Activated CD4-positive, alpha-beta T cell treated with anti-CD3 and anti-CD28 coated beads, Interleukin-2, Interleukin-4, amounts not matched to agents 100 ng/mL and 50 ng/mL, durations not matched to agents 16 hours and 8 hours (primary cell): ENCODE measurements at places on chromosomes 13 and 19.
A peak's percentile ranks its signal among the peaks of the same experiment; 100 is the strongest.

- DNase-seq: no peak
Measured at GRCh38 chr19:40331052-40331451, 17.1 kb downstream of the C19orf47 start.

DNA sequence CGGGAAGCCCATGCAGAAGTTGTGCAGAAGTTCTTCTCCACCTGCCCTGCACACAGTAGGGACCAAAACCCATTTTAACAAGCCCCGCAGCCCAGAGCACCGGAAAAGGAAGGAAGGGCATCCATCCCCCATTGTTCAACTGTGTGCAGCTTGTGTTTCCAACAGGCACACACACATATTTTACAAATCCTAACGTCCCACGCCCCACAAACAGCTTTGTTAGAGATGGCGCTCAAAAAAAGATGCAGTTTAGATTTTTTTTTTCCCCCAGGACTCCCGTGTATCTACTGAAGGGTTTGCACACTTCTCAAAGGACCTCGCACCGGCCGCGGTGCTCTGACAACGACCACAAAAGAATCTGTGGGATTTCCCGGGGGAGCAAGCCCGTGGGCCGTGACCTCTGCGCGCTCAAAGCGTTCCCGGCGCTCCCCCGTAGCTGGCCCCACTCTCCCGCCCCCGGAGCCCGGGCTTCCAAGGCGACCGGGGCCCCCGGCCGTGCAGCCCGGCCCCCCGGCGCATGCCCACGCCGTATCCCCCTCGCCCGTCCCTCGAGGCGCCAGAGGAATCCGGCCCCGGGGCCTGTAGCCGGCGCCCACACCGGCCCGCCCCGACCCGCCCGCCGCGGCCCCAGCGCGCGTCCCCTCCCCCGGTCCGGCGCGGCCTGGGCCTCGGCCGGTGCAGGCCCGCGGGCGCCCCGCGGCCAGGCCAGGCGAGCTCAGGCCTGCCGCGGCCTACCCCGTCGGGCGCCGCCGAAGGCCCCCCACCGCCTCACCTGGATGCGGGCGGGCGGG, 523 bp downstream of the ELAVL1 start:
- peak; percentile 14 for DNase-seq

DNA sequence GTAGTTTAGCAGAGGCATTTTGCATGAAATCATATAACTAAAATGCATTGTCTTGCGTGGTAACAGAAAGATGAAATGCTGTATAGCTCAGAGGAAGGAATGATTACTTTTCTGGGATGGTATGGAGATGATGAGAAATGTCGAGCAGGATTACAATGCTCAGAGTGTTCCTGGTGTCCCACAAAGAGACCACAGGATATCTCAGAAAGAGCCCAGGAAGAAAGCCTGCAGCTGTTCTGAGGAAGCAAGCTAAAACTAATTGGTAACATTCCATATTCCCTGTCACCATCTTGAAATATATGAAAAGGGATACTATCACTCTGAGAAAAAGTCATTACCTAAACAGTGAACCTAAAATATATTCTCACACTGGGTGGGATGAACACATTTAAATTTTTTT, 233.1 kb downstream of the POU4F1 start:
- no peak for DNase-seq

DNA sequence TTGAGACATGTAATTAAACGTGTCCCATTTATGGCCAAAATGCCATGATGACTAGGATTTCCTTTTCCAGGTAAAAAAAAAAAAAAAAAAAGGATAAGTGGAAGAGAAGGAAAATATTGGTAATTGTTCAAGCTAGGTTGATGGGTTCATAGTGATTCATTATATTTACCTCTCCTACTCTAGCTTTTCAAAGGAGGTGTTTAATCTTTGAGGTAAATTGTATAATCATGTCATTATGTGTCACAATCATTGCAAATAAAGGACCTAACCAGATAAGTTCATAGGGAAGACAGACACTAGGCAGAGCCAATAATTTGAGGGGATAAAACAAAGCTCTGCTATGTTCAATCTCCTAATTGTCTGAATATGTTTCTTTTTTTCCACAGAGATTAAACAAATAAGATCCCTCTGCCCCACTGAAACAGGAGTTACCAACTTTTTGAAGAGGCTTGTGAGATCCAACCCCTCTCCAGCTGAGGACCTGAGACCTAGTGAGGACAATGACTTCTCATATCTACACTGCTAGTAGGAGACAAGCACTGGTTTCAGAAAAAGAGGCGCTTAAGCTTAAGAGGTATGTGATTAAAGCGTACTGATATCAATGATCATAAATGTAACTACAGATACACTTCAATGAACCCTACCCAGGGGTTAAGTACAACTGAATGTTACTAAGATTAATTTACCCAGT, 61.4 kb downstream of the USP12 start:
- no peak for DNase-seq

DNA sequence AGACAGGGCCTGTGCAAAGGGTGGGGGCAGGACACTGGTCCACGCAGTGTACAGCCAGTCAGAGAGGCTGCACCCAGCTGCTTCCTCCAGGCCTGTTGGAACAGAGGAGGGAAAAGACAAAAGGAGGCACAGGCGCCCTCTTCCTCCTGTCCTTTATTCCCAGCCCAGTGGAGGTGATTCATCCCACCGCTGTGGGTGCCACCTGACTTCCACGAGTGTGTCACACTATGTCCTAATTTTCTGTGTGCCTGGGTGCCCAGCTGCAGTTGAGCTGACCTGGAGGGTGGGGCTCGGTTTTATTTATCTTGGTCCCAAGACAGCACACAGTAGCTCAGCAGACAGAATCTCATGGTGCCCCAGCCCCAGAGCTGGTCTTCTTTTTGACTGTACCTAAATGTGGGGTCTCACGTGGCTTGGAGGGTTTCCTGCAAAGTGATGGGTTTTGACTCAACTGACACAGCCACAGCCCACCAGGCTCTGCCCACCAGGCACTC, 9.0 kb downstream of the EPS15L1 start:
- no peak for DNase-seq

DNA sequence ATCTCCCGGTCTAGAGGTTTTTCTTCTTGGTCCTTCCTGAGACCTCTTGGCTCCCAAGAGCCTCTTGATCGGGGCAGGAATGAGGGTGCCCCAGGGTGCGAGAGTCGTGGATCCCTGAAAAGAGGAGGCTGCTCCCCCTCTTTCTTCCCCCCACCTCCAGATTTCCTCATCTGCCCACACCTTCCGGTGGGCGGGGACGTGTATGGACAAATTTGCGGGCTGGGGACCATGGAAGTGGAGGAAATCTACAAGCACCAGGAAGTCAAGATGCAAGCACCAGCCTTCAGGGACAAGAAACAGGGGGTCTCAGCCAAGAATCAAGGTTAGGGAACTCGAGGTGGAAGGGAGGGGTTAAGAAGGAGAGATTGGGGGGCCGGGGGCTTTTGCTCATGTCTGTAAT, at the start of gene MCEMP1:
Gene MCEMP1 (plus strand): TSS at position 237 of the 400 bp plus-strand sequence. CDS start 31 bp downstream, at position 268.
- no peak for DNase-seq

DNA sequence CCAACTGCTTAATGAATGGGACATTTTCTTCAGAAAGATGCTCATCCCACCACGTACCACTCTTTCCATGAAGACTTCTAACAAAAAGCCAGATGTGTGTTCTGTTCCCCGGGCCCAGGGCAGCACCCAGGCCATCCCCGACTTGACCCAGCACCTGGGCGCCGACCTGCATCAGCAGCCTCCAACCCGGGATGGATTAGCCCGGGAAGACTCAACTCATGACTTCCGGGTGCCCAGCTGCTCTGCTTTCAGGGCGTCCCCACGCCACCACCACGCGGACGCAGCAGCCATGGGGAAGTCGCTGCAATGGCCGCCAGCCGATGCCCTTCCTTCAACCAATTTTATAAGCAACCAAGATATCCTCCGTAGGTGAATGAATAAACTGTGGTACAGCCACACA, 123.8 kb upstream of the TUBA3C start:
- no peak for DNase-seq

DNA sequence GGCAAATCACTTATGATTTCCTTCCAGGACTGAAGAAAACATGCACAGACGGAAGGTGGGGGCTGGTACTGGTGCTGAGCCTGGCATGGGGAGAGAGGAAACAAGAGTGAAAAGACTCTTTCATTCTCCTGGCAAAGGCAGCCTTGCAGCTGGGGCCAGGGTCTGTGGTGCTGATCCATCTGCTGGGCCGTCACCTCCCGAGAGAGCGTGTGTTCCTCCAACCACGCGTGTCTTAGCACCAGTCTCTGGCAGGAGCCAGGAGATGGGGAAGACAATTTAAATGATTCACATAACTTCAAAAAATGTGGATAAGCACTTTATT, 23.9 kb upstream of the SPART start:
- DNase-seq: no peak

- DNase-seq: no peak
Measured at GRCh38 chr13:98827449-98827848, 75.0 kb upstream of the SLC15A1 start.

GRCh38 chr19:8392017-8392591, 1.9 kb downstream of the RAB11B start:
- no peak for DNase-seq

DNA sequence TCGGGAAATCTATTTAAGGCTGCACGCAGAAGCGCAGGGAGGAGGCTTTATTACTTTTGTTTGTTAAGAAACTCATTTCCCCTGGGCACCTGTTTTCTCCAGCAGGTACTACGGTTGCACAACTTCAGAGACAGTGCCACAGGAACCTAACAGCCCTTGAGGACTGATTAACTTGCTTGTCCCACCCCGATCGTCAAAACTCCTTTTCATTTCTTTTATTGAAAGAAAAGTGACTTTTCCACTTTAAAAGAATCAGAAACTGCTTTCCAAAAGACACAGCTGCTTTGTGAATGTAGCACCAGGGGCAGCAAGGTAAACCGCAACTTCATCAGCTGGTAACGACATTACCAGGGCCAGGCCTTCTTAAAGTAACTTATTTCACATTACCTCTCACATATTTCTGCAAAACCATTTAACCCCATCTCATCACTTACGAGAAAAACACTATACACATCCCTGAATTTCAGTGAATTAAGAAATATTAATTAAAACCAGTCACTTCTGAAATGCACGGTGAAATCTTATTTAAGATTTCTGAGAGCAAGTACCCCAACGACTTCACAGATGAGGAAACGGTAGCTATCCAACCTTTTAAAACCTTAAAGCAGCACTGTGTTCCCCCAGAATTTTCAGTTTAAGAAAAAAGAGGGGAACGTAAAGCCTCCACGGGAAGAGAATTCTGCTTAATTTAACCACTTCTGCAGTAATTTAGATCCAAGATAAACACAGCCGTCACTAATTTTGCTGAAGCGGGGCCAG, 1.4 kb downstream of the ANKRD10 start:
- peak; percentile 27 for DNase-seq

GRCh38 chr19:17737690-17738153, 13.6 kb upstream of the FCHO1 start:
- no peak for DNase-seq

- no peak for DNase-seq
Measured at GRCh38 chr13:35552172-35552844, 75.8 kb upstream of the MAB21L1 start.

DNA sequence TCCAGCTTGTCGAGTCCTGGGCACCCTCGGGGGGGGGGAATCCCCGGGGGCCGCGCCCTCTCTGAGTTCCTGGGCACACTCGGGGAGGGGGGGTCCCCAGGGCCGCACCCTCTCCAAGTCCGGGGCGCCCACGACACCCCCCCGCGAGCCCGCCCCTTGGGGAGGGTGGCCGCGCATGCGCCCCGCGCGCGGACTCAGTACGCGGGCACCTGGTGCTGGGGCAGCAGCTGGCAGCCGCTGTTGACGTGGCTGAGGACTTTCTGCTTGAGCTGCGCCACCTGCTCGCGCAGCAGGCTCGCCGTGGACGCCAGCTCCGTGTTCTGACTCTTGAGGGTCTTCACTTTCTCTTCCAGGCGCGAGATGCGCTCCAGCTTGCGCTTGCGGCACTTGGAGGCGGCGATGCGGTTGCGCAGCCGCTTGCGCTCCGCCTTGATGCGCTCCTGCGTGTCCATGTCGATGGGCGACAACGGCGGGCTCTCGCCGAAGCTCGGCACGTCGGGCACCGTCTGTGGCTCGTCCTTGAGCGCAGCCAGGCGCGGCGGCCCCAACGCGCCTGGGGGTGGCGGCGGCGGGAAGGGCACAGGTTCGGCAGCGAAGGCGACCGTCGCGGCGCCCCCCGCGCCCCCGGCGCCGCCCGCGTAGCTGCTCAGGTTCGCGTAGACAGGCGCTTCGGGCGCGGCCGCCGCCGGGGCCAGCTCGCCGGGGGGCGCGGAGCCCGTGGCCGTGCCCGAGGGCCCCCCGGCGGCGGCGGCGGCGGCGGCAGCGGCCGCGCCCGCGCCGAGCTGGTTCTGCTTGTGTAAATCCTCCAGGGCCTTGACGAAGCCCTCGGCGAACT, 958 bp downstream of the JUND start:
- DNase-seq: peak; percentile 75

GRCh38 chr13:97328222-97328790, 105.7 kb upstream of the RAP2A start:
- DNase-seq: no peak

- no peak for DNase-seq
Measured at GRCh38 chr13:40048551-40048950, 393.1 kb downstream of the COG6 start.
